ENCODE measurements at places on chromosomes 7 and 10. TPM values are rescaled to one million over a fixed set of nuclear protein-coding genes. Genes with fewer than 3 reads are reported as not detected.

TMEM60 gene
- 21.7 TPM for total RNA-seq

ZNF727 gene
- 12.1 TPM for total RNA-seq

OR2A5 gene
- total RNA-seq: 0.31 TPM

MYOZ1 gene
- total RNA-seq: 3.2 TPM

ZNF365 gene
- 2.8 TPM for total RNA-seq

DNA sequence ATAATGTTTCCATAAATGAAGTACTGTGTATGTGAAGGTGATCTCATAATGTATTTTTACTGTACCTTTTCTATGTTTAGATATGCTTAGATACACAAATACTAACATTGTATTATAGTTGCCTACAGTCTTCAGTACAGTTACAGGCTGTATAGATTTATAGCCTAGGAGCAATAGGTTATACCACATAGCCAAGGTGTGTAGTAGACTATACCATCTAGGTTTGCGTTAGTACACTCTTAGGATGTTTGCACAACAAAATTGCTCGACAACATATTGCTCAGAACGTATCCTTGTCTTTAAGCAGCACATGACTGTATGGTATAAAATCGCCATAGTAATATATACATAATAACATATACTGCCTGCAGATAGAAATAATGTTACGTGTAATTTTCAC is 42.9 kb downstream of the WAC start:
- peaks cover 18% of the 10 kb centered on the region for H3K4me1 ChIP-seq
- H3K27ac ChIP-seq: no peak overlapping the region
- H3K4me3 ChIP-seq: no peak overlapping the region
- H3K36me3 ChIP-seq: no peaks in the 10 kb centered on the region

GRCh38 chr7:138499340-138499739 is 39.3 kb downstream of the TRIM24 start:
- H3K27me3 ChIP-seq: no peaks in the 10 kb centered on the region
- no peaks in the 10 kb centered on the region for H3K36me3 ChIP-seq
- no peak overlapping the region for H3K27ac ChIP-seq

- no peaks in the 10 kb centered on the region for H3K36me3 ChIP-seq
- peak overlapping the region; percentile 31 for H3K27ac ChIP-seq
- peak; percentile 82 for DNase-seq
- H3K4me1 ChIP-seq: peaks cover 10% of the 10 kb centered on the region
These were observed 41.1 kb upstream of the STMP1 start for GRCh38 chr7:135620980-135621850.

DNA sequence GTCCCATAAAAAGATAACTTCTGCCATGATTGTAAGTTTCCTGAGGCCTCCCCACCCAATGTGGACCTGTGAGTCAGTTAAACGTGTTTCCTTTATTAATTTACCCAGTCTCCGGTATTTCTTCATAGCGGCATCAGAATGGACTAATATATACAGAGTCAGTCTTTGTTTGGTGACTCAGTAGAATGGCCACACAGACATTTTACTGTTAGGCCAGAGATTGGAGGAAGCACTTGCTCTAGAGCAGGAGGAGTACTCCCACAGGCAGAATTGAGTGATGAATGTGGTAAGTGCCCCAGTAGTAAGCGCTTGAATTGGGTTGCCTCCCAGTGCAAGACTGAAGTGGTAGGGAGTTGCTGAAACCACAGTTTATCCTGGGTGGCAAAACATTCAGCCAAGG is 149.5 kb upstream of the SMIM30 start:
- no peaks in the 10 kb centered on the region for H3K36me3 ChIP-seq
- no peaks in the 10 kb centered on the region for H3K4me1 ChIP-seq
- no peak for DNase-seq
- H3K27me3 ChIP-seq: no peaks in the 10 kb centered on the region
- H3K27ac ChIP-seq: no peak overlapping the region

- H3K27me3 ChIP-seq: no peaks in the 10 kb centered on the region
- no peaks in the 10 kb centered on the region for H3K36me3 ChIP-seq
- H3K27ac ChIP-seq: no peak overlapping the region
- DNase-seq: no peak
- no peaks in the 10 kb centered on the region for H3K4me1 ChIP-seq
- no peak overlapping the region for H3K4me3 ChIP-seq
These were observed 194.1 kb downstream of the FANK1 start for GRCh38 chr10:126090443-126090842.

DNA sequence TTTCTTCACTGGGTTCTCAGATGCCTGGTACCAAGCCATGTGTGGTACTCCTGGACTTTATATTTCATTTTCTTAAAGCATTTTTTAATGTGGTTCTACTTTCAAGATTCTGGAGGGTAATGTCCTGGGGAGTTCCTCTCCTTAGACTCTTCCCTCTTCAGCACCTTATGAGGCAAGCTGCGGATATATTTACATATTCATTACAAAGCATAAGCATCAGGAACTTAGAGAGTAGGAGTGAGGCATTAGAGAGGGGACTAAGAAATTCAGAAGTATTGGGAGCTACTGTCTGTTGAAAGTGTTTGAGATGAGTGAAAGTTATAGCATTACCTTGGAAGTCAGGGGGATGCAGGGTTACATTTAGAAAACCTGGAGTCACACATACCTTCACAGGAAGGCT is 20.8 kb downstream of the AUTS2 start:
- no peaks in the 10 kb centered on the region for H3K4me1 ChIP-seq
- no peak overlapping the region for H3K27ac ChIP-seq
- DNase-seq: no peak
- no peak overlapping the region for H3K4me3 ChIP-seq

- no peak overlapping the region for H3K4me3 ChIP-seq
- no peaks in the 10 kb centered on the region for H3K36me3 ChIP-seq
- no peaks in the 10 kb centered on the region for H3K27me3 ChIP-seq
- no peak overlapping the region for H3K27ac ChIP-seq
These were observed 99.3 kb downstream of the DNAJB6 start for GRCh38 chr7:157436076-157436475.

- H3K4me3 ChIP-seq: no peak within 1 kb of the TSS
- H3K4me1 ChIP-seq: no peaks in the 10 kb centered on the region
- no peak for DNase-seq
- no peaks in the 10 kb centered on the region for H3K27me3 ChIP-seq
These were observed at the start of gene MALRD1 for GRCh38 chr10:19048489-19048888. MALRD1 (plus strand) TSS chr10:19048801; CDS start chr10:19048939, 138 bp downstream.

GRCh38 chr10:3765146-3765545 is 19.9 kb downstream of the KLF6 start:
- no peak overlapping the region for H3K27ac ChIP-seq
- H3K4me3 ChIP-seq: no peak overlapping the region
- H3K36me3 ChIP-seq: no peaks in the 10 kb centered on the region
- no peaks in the 10 kb centered on the region for H3K27me3 ChIP-seq

- H3K36me3 ChIP-seq: no peaks in the 10 kb centered on the region
- DNase-seq: no peak
- H3K27ac ChIP-seq: no peak overlapping the region
- no peaks in the 10 kb centered on the region for H3K4me1 ChIP-seq
These were observed 106.9 kb downstream of the FAM107B start for GRCh38 chr10:14667781-14668180.

GRCh38 chr10:94353336-94353735 is 9.4 kb downstream of the NOC3L start:
- H3K36me3 ChIP-seq: peaks cover 4% of the 10 kb centered on the region
- no peak overlapping the region for H3K27ac ChIP-seq
- no peaks in the 10 kb centered on the region for H3K27me3 ChIP-seq
- H3K4me3 ChIP-seq: no peak overlapping the region
- H3K4me1 ChIP-seq: no peaks in the 10 kb centered on the region

GRCh38 chr7:137985897-137986251 is 16.0 kb downstream of the CREB3L2 start:
- no peaks in the 10 kb centered on the region for H3K36me3 ChIP-seq
- no peaks in the 10 kb centered on the region for H3K27me3 ChIP-seq
- H3K27ac ChIP-seq: no peak overlapping the region
- H3K4me1 ChIP-seq: peaks cover 65% of the 10 kb centered on the region
- no peak for DNase-seq
- no peak overlapping the region for H3K4me3 ChIP-seq
